ENCODE measurements at places on chromosomes 7 and 10.

DNA sequence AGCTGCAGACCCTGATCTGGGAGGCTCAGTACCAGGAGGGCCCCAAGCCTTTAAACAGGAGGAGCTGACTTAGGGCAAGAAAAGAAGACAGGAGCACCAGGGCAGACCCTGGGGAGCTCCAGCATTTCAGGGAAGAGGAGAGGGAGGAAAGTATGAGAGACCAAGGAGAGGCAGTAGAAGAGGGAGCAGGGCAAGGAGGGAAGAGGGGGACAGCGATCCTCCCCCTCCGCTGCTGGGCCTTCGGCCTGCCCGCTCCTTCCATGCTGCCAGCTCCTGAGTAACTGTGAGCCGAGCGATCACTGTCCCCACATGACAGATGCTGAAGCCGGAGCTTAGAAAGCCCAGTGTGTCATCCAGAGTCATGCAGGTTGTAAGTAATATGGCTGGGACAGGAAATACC is 65.9 kb downstream of the ALOX5 start:
- DNase-seq = no peak

GRCh38 chr10:104351919-104352318 is 1.7 kb upstream of the CFAP58 start:
- no peak for DNase-seq

GRCh38 chr7:81929386-81929785 is 159.5 kb upstream of the HGF start:
- DNase-seq = no peak

- no peak for DNase-seq
Observed at GRCh38 chr7:130160455-130160854, 44.8 kb downstream of the TMEM209 start.

DNA sequence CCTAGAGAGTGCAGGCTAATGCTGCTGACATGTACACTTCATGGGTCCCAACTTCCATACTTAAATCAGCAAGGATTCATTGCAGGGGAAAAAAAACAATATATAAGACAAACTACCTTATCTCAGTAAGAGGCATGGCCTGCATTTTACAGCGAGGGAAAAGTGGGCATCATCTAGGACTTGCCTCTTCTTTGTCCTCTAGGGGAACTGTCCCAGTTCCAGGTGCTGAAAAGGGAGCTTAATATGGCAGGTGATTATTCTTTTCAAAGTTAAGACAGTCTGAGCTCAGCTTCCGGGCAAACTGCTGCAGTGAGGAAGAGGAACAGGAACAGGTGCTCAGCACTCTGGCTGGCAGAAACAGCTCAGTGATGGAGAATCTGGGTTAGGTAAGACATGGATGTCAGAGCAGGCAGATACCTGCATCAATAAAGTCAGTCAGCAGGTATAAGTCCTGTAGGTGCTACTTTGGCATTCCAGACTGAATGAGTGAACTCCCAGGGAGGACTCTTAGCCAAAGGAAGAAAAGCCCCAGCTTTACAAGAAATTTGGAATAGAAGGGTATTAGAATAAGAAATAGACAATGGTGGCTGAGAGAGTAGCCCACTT is 147.2 kb downstream of the TMEM178B start:
- no peak for DNase-seq

- DNase-seq = no peak
Observed at GRCh38 chr10:130884456-130884855, 427.1 kb downstream of the TCERG1L start.

DNA sequence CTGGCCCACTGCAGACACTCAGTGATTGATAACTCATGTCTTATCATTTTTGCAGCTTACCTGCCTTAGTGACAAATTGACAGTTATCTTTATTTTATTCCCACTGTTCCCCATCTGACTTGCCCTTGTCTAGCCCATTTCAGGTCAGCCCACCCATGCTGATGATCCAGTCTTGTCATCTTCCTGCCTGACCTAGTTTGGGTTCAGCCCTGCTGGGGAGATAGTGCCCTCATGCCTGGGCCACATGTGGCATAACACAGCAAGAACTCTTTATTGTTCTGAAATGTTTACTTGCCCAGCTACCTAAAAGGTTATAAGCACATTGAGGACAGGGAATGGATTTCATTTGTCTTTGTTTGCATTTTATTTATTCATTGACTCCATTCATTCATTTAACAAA is 75.6 kb downstream of the ENTPD1 start:
- DNase-seq = no peak

GRCh38 chr10:69645296-69646184 is 15.5 kb downstream of the FAM241B start:
- DNase-seq = no peak

DNA sequence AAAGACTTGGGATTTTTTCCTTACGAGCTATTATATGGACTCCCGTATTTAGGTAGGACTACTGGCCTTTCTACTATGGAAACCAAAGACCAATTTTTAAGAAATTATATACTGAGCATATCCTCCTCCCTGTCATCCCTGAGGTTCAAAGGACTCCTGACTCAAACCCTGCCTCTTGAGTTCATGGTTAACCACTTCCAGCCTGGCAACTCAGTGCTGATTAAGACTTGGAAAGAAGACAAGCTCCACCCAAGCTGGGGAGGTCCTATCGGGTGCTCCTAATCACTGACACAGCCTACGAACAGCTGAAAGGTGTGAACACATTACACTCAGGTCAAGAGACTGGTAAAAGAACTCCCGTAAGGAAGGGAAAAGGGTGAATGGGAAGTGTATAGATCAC is 66.8 kb downstream of the LYZL2 start:
- no peak for DNase-seq

- DNase-seq = no peak
Observed at GRCh38 chr10:96275685-96276418, 4.5 kb upstream of the BLNK start.

DNA sequence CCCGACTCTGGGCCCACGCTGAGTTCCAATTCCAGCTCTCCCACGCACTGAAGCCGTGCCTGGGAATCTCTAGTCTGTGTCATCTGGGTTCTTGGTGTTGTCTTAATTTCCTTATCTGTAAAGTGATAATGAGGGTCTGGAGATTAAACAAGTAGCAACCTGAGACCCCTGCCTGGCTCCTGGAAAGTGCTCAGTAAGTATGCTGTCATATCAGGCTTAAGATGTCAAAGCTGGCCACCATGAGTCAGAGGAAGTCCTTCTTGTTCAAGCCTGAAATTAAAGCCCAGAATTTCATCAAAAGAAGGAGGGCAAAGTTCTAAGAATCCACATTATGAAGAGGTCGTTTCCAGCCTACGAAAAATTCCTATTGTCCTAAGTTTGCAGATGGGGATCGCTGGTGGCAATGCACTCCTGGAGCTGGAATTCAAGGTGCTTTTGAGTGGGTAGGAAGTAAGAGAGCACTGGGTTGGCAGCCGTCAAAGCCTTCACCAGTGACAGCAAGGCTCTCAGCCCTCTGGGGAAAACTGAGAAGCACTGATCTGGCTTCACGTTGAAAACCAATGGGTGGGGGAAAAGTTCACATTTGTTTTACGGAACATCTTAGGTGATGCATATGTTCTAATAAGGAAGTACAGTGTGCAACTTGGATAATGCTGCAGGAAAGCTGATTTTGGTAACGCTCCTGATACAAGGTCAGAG is 50.3 kb upstream of the NCAPG2 start:
- no peak for DNase-seq

GRCh38 chr10:49474901-49475300 is 64.0 kb downstream of the ERCC6 start:
- DNase-seq = no peak

DNA sequence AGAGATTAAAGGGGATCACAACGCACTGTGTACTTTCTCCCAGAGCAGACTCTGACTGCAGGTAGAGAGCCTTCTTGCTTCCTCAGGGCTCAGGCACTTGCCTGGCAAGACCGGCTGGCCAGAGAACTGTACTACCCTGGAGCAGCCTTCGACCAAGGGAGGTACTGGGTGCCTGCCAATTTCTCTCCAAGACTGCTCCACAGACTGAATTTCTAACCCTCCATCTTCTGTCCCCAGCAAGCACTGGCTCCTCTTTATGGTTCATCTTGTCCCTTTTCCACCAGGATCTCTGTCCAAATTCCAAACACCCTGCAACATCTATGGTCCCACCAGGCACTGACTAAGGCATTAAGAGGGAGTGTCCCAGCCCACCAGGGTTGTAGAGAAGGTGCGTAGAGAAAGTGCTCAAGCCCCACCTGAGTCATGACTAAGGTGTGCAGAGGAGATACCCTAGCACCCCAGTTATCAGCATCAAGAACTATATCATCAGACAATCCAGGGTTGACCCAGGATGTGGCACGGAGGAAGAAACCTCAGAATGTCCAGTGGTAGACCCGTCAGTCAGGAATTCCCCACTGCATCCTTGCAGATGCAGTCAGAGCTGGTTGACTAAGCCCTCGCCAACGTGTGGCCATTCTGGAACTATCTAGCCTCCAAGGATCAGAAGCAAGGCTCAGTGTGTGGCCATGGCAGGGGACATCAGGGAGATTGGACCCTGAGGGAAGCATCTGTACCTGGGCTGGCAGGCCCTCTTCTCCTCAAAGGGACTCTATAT is 60.9 kb upstream of the CAMK2B start:
- DNase-seq = no peak

DNA sequence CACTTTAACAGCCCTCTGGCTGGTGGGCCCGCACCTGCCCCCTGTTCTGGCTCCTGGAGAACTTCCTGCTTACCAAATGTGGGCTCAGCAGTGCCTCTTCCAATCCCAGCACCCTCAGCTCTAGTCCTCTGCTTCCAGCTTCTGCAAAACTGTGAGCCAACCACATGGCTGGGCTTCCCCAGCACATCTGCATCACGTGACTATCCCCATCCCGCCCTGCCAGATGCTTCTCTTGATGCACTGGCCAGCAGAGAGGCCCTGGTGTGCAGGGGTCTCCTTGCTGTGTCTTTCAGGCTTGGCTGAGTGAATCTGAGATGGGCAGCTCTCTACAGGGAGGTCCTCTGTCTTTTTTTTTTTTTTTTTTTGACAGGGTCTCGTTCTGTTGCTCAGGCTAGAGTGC is 43.8 kb upstream of the DMBT1 start:
- no peak for DNase-seq

GRCh38 chr7:13327669-13328068 is 640.2 kb downstream of the ARL4A start:
- DNase-seq = no peak

DNA sequence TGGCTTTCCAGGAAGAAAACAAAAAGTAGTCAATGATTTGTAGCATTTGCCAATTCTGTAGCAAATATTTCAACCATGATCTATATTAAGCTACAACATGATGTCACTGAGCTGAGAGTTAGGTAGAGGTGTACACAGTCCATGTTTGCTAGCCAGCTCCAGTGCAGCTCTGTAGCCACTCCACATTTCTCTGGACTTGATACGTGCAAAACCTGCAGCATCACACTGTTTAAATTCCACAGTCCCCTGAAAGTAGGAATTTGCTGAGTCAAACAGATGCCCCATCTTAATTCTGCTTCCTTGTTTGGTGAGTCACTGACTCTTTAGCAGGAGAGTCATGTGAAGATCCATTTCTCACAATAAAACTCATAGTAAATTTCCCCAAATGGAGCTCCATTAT is 89.8 kb upstream of the LRRTM3 start:
- DNase-seq = peak; percentile 75

DNA sequence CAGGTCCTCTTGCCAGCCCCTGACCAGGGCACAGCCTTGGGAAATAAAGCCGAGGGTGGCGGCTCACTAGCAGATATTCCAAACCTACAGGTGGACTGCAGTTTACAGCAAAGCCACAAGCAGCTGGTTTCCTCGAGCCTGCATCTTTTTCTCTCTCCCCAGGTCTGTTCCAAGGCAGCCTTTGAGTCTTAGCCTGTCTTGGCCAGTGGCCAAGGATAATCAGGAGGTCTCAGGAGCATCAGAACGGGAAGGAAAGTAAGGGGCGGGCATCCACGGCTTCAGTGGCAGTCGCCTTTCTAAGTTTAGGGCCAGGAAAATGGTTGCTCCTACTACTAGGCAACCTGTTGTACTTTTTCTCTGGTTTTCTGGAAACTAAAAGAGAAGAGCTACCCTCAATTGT is 219.7 kb upstream of the ZMIZ1 start:
- DNase-seq = no peak

GRCh38 chr7:155992538-155992937 is 180.3 kb upstream of the SHH start:
- no peak for DNase-seq

DNA sequence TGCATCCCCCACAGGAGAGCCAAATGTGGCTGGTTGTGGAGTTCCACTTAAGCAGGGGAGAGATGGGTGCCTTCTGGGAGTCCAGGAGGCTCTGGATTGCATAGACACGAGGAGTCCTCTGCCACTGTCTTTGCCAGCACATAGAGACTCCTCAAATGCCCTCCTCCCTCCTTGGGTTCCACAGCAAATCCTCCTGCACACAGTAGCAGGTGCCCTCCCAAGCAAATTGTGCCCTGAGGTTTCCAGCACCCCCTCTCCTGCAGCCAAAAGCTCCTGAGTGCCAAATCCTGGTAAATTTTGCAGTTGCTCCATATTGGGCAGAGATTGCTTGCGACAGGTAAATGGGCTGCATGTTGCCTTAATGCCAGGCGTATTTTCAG is 5.8 kb downstream of the EVX1 start:
- no peak for DNase-seq

DNA sequence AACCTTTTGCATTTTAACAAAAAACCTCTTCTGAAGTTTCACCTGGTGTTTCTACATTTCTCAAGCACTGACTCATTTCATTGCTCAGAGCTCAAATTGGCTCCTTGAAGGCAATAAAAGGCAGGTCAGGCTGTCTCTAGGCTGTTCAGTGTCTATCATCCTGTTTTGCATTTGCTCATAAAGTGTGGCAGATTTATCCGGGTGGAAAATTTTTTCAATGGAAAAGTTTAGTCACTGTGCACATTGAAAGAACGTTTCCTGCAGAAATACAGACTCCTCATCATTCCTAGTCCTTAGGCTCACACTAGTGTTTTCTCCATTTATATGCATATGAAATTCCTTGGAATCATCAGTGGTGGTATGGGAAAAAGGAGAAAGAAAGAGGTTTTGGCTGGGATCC is 114.2 kb upstream of the DGKB start:
- DNase-seq = no peak

- DNase-seq = no peak
Observed at GRCh38 chr7:126606331-126606730, 646.4 kb downstream of the GRM8 start.

GRCh38 chr10:23630885-23631284 is 192.0 kb downstream of the OTUD1 start:
- DNase-seq = no peak

GRCh38 chr10:48981310-48981907 is 41.8 kb upstream of the LRRC18 start:
- no peak for DNase-seq

DNA sequence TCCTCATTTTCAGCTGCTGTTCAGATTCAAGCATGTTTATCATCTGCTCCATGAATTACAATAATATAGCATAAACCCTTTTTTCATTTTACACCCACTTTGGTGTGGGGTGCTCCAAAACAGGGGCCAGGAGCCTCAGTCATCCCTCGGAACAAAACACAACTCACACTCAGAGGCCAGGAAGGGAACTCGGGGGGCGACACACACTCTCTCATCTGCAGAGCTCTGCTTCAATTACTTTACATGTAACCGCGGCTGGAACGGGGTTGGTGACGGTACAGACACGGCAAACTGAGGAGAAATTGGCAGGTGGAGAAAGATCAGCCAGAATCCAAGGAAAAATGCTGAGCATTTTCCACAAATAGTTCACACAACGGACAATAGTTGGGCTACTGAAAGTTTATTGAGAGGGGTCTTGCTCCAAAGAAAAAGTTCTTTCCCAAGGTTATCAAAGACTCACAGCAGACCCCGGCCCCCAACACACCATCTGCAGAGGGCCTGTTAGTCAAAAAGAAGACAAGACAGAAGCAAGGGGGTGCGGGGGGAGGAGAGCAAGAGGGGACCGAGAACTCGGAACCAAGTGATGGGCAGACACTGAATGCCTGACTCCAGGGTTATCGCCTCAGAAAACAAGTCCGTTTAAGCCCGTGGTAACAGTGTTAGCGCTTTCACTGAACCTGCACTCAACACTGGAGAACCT is 20.5 kb downstream of the DIP2C start:
- DNase-seq = no peak
